ENCODE measurements at places on chromosomes 16 and 17.

GRCh38 chr17:82670661-82671450 lies 22.6 kb upstream of the WDR45B start:
- no peak for DNase-seq

GRCh38 chr17:82440469-82440981 lies 10.0 kb downstream of the CYBC1 start:
- no peak for DNase-seq

DNA sequence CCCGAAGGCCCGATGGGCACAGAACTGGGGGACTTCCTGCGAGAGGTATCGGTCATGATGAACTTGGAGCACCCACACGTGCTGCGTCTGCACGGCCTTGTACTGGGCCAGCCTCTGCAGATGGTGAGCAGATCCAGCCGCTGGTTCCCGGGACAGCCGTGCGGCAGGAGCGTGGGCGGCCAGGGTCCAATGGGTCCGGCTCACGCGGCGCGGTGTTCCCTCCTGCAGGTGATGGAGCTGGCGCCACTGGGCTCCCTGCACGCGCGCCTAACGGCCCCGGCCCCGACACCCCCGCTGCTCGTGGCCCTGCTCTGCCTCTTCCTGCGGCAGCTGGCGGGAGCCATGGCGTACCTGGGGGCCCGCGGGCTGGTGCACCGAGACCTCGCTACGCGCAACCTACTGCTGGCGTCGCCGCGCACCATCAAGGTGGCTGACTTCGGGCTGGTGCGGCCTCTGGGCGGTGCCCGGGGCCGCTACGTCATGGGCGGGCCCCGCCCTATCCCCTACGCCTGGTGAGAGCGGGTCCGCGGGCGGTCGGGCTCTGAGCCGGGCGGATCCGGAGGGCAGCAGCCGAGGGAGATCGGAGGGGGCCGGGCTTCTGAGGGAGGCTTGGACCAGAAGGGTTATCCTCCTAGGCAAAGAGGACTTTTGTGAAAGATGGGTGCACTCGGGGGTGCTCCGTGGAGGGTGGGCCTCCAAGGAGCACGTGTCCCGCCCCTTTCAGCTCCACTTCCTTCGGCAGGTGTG lies 3.0 kb downstream of the TNK1 start:
- DNase-seq, result peak; percentile 71

DNA sequence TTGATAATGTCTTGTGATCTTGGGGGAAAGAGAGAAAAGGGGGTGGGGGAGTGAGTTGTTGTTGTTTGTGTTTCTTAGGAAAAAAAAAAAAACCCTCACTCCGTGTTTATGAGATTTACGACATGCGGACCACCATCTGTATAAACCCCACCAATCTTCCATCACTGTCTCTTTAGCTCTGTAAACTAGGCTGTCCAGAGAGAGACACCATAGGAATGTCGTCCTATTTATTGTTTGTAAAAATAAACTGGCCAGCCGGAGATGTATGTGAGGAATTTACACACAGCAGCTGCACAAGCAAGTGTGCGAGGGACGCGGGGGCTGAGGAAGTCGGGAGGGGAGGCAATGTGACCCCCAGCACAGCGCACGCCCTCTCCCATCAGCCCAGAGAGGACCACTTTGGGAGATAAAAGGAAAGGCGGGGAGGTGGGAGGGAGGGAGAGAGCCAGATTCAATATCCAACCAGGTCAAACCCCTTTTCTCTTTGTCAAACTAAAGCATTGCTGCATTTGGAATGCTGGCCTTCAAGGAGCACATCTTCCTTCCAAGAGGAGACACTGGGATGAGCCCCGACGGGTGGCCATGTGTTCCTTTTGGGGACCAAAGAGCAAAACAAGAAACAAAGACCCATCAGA lies 136.2 kb upstream of the SALL1 start:
- no peak for DNase-seq

DNA sequence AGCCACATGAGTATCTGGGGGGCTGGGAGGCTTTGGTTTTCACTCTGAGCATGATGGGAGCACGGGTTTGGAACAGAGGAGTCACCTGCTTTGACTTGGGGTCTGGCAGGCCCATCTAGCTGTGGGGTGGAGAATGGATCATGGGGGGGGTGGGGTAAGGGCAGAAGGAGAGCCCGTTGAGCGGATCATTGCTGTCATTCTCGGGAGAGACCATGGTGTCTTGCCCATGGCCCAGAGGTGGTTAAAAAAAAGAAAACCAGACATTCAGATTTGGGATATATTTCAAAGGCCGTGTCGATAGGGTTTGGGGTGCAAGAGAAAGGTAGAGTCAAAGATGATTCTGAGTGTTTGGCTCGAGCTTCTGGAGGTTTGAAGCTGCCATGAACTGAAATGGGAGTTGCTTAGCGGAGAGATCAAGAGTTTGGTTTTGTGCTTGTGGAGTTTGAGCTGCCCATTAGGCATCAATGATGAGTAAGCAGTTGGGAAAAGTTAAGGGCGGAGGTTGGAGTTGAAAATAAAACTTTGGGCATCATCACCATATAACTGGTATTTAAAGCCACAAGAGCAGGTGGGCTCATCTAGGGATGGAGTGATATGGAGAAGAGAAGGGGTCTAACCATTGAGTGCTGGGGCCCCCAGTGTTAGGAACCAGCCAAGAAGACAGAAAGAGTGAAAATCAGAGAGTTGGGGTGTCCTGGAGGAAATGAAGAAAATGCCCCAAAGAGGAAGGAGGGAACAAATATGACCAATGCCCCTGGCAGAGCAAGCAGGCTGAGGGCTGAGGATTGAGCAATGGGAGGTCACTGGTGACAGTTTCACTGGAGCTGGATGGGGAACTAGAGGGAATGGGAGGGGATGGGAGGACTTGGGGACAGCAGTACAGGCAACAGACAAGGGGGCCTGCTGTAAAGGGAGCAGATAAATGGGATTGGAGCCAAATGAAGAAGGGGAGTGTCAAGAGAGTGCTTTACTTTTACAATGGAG lies 1.9 kb downstream of the NOD2 start:
- DNase-seq, result no peak

GRCh38 chr17:37787055-37787757 lies 42.3 kb upstream of the HNF1B start:
- no peak for DNase-seq

GRCh38 chr17:56441308-56441707 lies 152.2 kb upstream of the NOG start:
- DNase-seq, result no peak

- no peak for DNase-seq
Observed at GRCh38 chr16:53945996-53946395, 242.0 kb downstream of the FTO start.

GRCh38 chr17:75514919-75515495 lies 330 bp downstream of the CASKIN2 start:
- no peak for DNase-seq

DNA sequence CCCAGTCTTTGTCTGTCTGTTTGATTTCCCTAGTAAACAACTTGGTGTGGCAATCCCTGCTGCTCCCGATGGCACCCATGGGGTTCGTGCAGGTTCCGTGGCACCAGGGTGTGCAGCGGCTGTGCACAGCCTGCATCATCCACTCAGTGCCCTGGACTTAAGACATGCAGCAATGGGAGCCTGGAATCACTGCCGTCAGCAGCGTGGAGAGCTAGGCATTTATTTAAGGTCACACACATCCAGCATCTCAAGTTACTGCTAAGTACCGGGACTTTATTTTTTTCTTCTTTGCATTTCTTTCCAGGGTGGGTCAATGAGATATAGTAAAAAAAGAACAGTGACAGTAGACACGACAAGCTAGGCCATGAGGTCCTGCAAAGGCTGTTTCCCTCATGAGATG lies 2.8 kb downstream of the DHRS7C start:
- DNase-seq, result no peak

DNA sequence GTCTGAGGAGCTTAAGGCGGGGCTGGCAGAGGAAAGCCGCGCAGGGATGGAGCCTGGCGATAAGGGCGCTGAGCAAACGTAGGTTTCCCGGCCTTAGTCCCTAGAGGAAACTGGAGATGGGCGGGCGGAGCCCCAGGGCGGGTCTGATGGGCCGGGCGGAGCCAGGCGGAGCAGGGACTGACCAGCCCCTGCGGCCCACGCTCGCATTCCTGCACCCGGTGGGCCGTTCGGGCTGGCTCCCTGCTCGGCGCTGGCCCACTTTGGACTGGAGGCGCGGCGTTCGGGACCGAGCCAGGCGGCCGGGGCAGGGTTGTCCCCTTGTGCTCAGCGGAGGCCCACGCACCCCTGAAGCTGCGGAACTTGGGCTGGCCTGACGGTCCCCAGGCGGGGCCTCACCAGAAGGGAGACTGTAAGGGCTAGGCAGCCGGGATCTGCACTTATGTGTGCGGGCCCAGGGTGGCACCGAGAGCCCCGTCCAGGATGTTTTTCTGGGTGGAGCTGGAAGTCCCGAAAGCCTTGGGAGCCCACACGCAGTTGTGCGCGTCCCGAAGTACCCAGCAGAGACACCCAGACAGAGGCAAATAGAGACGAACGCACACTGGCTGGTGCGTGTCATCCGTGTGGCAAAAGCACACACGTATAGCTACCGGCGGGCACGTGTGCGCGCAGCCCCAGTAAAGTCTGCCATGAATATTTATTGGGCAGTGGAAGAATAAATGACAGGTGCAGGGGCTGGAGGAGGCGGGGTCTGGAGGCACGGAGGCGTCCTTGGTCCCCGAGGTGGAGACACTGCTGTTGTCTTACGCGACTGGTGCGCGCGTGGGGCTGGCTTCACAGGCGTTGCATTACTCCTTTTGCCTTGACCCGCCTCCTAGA lies 1.4 kb downstream of the PYDC1 start:
- DNase-seq, result peak; percentile 13

GRCh38 chr16:2484898-2485508 lies 10.1 kb downstream of the TBC1D24 start:
- no peak for DNase-seq

- no peak for DNase-seq
Observed at GRCh38 chr17:64741038-64741641, 79.0 kb upstream of the SMURF2 start.

GRCh38 chr17:6476810-6477179 lies 32.5 kb downstream of the PIMREG start:
- DNase-seq, result no peak

GRCh38 chr17:73826181-73826871 lies 182.1 kb upstream of the SDK2 start:
- no peak for DNase-seq

DNA sequence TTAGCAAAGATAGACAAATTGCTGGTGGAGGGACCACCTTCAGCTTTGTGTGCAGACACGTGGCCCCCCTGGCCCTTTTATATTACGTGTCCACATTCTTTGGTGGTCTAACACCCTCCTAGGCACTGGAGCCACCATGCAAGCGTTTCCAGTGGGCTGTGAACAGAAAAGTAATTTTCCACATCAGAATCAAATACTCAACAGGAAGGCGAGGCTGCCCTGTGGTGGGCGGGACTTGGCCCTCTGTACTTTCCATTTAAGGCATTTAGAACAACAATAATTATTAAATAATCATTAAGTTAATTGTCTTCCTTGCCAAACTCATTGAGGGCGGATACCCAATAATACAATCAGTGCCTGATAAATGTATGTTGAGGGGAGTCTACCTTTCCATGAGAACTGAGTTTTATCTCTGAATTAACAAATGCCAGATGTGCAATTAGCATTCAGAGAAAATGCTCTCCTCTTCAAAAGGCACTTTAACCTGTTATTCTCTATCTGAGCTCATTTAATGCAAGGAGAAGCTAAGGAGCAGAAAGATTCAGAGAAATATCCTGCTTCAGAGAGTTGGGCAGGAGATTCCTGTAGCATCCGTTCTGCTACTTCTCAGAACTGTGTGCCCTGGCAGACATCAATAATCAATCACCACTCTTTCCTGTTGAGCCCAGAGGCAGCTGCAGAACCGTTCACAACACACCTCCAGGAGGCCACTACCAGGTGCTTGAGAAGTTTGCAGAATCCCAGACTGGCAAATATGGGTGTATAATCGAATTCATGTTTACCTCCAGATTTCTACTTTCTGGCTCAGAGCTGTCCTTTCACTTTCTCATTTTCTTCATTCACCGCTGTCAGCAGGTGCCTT lies 109.4 kb downstream of the CMIP start:
- DNase-seq, result no peak

- DNase-seq, result no peak
Observed at GRCh38 chr17:38926293-38927070, 1.1 kb downstream of the LASP1NB start.

DNA sequence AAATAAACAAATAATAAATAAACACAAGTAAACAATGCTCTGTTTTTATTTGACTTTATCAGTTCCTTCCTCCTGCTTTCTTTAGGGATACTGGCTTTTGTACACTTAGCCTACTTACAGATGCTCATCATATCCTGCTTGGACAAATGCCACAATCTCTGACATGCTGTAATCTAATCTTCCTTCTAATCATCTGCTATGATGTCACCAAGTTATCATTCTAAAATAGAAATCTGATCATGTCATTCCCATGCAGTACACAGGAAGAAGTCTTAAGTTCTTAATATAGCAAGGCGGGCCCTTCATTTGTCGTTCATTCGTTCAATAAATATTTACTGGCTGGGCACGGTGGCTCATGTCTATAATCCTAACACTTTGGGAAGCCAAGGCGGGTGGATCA lies 9.1 kb upstream of the UBB start:
- no peak for DNase-seq

- no peak for DNase-seq
Observed at GRCh38 chr16:67441907-67442306, 11.0 kb downstream of the HSD11B2 start.

DNA sequence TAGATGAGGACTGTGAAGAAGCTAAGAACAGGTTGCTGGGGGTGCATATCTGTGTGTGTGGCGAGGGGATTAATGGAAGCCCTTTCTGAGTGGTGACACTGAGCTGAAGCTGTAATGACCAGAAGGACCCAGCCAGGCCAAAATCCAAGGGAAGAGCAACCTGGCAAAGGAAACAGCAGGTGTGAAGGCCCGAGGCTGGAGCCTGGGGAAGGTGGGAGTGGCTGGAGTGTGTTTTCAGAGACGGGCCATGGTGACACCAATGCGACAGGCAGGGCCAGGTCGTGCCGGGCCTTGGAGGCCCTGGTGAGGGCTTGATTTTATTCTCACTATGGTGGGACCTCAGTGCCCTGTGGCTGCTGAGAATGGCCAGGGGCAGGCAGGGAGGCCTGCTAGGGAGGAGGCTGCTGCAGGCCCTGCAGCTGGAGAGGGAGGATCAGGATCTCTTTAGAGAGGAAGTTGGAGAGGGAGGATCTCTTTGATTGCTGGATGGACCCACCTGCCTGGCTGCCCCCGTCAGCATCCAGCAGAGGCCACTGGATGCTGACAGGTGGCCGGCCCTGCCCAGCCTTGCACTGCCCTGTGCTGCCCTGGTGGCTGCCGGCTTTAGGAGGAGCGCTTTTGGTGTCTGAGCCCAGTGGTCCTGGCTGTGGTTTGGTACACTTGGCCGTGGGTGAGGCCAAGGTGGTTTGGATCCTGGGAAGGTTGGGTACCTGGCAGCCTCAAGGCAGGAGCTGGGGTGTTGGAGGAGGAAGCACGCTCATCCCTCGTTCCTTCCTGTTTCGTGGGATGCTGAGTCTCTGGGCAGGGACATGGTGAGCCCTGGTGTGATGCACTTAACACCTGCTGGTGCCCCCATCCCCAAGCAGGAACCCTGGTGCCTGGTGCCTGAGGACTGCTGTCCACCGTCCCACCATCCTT lies 188.3 kb downstream of the SEC14L1 start:
- DNase-seq, result no peak

Measured in stimulated activated naive CD4-positive, alpha-beta T cell treated with Interleukin-2 at 50 U/mL for 16 hours (primary cell).